Activated CD8-positive, alpha-beta memory T cell treated with anti-CD3 and anti-CD28 coated beads, Interleukin-2, amount 50 U/mL, for 4 hours (primary cell): ENCODE measurements at places on chromosomes 2 and 18.

- DNase-seq, result no peak
Observed at GRCh38 chr2:9832586-9832985, 10.7 kb upstream of the TAF1B start.

GRCh38 chr2:193112986-193113385 lies 918.3 kb upstream of the TMEFF2 start:
- no peak for DNase-seq

GRCh38 chr2:153268941-153269461 lies 209.6 kb downstream of the RPRM start:
- no peak for DNase-seq

GRCh38 chr18:22451796-22452195 lies 34.1 kb upstream of the CTAGE1 start:
- DNase-seq, result no peak

- DNase-seq, result no peak
Observed at GRCh38 chr2:196635156-196635555, 4.4 kb upstream of the CCDC150 start.

GRCh38 chr2:43708891-43709290 lies 32.7 kb upstream of the C1GALT1C1L start:
- DNase-seq, result no peak

DNA sequence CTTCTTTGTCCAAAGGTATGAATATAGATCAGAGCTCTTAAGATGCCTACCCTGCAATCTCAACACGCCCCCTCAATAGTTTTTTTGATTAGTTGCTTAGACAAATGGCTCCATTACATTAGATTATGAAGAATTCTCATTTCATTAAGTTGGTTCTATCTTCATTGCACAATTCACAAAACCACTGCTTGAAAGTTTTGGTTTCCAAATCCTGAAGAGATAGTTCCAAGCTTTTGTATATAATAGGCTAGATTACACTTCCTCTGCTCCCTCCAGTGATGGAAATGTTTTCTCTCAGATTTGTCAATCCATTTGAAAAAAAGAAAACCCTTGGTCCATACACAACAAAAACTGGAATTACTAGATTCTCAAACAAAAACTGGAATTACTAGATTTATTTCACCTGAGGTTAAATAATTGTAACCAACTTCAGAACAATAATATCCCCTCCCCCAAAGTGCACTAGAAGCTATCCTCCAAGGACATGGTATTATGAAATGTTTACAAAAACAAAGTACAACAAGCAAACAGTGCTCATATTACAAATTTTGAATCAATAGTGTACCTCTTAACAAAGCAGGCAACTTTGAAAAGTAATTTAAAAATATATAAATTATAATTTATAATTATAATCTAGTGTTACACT lies 6.8 kb upstream of the TLK1 start:
- no peak for DNase-seq

DNA sequence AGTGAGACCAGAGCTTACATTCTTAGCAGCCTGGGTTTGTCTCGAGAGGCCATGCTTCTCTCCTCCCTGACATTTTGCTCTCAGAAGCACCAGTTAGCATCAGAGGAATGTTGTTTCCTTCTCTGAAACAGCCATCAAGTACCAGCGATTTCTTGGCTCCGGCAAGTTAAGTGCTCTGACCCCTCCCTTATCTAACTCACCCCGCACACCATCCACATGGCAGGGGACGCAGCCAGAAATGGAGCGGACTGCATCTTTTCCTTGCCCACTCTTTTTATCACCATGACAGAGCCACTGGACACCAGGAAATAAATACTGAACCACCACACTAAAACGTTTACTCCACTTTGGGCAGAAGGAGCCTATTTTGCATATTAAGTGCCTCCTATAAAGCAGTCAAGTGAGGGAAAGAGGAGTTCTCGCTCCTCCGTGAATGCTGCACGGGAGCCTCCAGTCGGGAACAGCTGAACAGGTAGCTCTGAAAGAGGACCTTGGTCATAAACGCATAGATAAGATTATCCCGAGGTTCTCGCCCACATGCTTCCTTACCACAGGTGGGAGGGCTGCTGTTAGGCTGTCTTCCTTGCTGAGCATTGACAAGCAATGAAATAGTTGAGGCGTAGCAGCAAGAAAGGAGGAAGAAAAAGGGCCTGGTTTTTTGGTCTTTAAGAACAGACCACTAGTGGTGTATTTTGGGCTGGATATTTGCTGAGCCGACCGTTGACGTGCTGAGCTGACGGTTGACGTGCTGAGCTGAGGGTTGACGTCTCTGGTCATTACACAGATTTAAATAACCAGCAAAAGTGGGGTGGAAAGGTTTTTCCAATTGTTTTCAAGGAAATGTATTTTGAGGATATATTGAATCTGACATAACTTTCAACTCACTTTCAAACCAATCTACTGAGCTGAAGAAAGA lies 71.4 kb upstream of the ITGB6 start:
- DNase-seq, result no peak

- peak; percentile 74 for DNase-seq
Observed at GRCh38 chr2:233100192-233100998, 40.3 kb downstream of the INPP5D start.

- no peak for DNase-seq
Observed at GRCh38 chr2:29517413-29517812, 402.2 kb downstream of the CLIP4 start.

DNA sequence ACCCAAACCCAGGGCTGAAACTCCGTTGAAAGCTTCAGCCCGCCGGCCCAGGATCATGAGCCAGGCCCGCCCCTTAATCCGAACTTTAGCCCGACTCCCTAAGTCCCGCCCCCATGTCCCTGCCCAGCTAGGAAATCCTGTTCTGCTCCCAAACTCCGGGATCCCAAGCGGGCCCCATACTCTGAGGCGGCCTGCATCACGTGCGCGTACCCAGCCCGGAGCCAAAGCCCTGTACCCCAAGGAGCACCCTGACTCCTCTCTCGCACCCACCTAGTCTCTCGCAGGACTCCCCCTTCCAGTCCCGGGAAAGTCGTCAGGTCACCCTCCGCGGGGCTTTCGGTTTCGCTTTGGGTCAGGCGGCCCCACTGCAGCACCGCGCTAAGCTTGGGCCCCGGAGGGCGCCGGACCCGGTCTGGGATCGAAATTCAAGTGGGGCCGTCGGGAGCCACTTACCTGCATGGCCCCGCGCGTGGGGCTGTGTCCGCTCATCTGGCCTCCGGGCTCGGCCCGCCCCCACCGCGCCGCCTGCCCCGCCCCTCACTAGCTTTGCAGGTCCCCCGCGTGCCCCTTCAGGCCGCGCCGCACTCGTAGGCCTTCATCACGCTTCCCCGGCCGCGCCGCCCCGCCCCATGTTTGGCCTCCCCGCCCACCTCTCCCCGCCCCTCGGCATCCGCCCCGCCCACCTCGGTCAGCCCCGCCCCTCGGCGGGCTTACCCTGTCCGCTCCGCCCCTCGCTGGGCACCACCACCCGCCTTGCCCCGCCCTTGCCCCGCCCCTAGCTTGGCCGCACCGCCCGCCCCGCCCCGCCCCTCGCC lies at the start of gene DNPEP:
Gene DNPEP (minus strand): TSS at position 607 of the 815 bp plus-strand sequence. CDS start 118 bp downstream, at position 489.
- DNase-seq, result peak; percentile 96

DNA sequence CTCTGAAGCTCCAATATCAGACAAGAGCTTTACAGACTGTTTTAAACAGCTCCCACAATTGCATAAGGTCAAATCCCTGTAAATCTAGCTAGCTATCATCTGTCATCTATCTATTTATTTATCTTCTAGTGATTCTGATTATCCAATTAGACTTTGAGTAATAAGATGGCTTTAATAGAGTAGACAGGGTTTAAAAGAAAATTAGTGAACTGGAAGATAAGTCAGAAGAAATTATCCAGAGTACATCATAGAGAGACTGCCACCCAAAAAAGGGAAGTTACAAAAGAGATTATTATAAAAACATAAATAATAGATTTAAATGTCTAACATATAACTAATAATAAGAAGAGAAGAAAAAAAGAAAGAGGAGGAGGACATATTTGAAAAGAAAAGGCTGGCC lies 8.0 kb upstream of the ZC3H8 start:
- no peak for DNase-seq

GRCh38 chr2:212052412-212053159 lies 486.0 kb downstream of the ERBB4 start:
- no peak for DNase-seq

DNA sequence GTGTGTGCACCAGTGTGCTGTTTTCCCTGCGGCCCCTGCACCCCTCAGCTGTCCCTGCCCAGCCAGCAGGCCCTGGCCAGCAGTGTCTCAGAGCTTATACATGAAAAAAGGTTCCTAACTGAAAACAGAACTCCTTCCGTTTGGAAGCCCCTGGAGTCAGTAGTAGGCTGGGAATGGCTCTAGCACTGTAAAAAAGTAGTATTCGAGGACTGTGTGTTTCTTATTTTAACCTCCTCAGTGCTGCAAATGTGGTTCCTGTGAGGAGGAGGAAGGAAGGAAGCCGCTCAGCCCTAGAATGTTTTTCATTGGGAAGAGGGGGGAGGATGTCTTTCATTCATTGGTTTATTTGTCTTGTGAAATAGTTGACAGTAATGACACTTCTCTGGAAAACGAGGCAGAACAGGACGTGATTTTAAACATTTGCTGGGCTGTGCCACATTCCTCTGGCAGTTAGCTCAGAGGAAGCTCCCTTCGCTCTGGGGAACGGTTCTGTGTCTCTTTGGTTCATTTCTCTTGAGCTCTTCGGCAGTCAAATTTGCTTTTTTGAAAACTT lies 103.5 kb downstream of the SPTBN1 start:
- DNase-seq, result no peak

DNA sequence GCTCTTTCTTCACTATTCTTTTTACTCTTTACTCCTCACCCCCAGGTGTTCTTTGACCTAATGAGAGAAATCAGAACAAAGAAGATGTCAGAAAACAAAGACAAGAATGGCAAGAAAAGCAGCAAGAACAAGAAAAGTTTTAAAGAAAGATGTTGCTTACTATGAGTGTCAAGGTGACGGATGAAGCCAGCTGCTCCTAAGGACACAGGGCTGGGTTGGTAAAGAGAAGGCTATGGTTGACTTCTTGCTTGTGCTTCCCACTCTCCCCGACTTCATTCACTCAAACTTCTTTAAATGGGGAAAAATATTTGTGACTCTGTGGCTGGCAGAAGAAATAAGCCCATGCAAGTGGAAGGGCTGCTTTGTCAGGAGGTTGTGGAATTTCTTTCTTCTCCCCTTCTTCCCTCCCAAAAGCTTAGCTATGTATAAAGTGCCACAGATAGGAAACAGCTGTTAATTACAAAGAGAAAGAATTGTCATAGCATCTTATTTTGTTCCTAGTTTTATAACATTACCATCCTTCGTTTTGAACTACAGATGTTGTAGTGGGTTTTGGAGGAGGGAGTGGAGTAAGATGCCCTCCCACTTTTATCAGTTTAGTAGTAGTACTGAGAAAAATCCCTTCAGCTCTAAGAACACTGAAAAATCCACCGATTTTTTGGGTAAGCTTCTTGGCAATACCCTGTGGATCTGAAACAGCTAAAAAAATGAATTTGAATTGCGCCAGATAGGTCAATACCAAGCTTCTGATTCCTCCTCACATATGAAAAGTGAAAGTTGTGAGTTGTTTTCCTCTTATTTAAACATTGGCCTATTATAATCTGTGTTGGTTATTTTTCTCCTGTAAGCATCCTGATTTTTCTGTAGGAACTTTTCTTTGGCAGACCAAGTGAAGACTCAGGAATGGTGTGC lies 40.7 kb downstream of the RALB start:
- no peak for DNase-seq

GRCh38 chr2:75055142-75055819 lies 96.8 kb downstream of the POLE4 start:
- DNase-seq, result no peak

GRCh38 chr2:237433920-237434676 lies 20.1 kb upstream of the COL6A3 start:
- DNase-seq, result no peak

DNA sequence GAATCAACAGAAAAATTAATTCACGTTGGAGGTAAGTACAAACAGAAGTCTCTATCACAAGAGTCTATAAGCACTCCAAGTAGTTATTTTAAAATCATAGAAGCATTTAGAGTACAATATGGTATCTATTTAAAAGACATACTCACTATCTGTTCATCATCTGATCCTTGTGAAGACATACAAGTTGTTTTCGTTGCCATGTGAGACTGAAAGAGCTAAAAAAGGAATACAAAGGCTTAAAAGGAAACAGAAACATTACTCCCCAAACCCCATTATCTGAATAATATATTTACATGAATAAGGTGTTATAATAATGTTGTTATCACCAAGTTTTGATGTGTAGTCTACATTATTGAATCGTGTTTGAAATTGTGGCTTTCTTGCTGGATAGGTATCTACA lies 20.9 kb downstream of the SEPTIN10 start:
- DNase-seq, result no peak

GRCh38 chr2:64860276-64860885 lies 128.8 kb upstream of the SLC1A4 start:
- no peak for DNase-seq

DNA sequence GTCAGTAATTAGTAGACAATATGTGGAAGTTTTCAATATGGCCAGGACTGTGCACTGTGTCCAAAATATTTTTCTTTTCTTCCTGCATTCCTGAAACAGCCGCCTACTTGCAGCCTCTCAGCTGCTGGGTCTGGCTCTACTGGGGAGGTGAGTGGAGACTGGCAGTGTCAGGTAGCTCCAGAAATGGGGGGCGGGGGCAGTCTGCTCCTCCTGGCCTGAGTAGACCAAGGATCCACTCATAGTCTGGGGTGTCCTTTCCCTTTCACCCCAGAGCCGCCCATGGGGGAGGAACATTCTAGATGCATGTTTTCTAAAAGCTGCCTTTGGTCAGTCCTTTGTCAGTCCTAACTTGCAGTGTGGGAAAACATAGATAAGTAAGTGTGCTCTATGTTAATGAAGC lies 23.7 kb downstream of the TRAF3IP1 start:
- DNase-seq, result no peak

- DNase-seq, result no peak
Observed at GRCh38 chr2:2702385-2702784, 371.3 kb upstream of the MYT1L start.

DNA sequence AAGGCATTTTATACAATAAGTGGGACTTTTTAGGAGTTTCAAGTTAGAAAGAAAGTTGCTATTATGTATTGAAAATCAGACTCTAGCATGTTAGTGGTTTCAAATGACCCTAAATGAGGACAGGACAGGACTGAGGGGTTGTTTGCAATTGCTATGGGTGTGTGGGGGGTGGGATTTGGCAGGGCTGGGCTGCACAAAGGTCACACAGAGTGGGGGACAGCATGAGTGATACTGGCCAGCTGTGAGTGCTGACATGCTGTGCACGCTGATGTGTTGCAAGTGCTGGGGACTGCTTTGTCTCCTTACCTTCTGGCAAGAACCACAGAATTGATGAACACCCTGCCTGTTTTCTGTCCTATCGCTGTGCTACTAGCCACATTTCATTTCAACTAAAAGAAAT lies 29.8 kb downstream of the RNMT start:
- no peak for DNase-seq

DNA sequence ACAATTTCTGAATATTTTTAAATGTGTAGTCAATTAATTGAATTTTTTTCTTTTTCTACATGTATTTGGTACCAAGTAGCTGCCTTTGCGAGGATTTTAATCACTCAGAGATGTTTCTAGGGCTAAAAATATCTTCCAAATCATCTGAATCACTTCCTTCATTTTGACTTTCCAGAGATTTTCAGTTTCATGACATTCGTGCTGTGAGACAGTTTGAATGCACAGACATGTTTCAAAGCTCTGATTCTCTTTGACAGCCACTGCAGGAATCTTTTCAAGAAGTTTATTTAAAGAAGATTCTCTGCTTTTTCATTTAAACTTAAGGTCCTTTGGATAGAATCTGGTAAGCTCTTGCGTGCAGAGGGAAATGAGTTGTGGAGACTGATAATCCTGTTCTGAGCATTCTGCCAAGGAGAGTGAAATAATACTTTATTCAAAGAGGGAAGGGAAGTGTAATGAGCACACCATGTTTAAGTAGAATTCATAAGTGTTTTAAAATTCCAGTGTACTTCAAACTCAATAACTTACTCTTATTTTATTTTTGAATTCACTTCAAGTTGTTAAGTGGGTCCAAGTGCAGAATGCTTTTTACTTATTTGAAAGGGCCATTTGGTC lies 9.7 kb downstream of the CYBRD1 start:
- no peak for DNase-seq
